ENCODE measurements at places on chromosomes 3 and 15.

GRCh38 chr3:31213869-31214486 lies 318.7 kb upstream of the STT3B start:
- no peak for DNase-seq

GRCh38 chr3:44892689-44893088 lies 18.3 kb downstream of the TGM4 start:
- no peak for DNase-seq

DNA sequence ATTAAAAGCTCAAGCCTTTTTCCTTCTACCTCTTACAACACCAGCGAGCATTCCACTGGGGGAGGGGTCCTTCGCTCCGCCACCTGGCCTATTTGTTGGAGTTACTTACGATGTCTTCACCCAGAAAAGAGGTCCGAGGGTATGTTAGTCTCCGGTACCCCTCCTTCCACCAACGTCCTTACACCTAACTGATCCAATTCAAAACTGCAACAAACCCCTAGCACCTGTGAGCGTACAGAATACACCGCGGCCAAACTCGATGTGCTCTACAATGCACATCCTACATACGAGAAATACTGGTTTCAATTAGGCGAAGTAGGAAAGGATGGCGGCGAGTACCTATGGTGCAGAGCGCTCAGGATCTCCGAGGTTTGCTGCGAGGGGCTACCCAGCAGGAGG lies 944 bp downstream of the SLITRK3 start:
- DNase-seq = no peak

GRCh38 chr15:63231706-63232105 lies 42.3 kb downstream of the RAB8B start:
- no peak for DNase-seq

GRCh38 chr3:126907557-126907956 lies 75.4 kb upstream of the PLXNA1 start:
- no peak for DNase-seq

DNA sequence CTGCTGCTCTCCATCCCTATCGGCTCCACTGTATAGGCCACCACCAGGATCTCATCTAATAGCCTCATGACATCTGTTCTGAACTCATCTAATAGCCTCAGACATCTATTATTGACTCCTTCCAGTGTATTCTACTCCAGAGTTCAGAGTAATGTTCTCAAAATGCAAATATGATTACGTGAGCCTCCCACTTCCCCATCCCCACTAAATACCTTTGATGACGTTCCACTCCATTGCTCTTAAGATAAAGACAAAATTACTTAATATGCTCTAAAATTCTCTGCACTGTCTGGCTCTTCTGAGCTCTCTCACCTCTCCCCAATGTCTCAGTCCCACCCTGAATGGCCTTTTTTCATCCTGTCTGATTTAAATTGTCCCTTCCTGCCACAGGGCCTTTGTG lies 94.7 kb downstream of the SAMMSON start:
- no peak for DNase-seq

- DNase-seq = no peak
Observed at GRCh38 chr3:171351676-171352075, 108.5 kb downstream of the TNIK start.

DNA sequence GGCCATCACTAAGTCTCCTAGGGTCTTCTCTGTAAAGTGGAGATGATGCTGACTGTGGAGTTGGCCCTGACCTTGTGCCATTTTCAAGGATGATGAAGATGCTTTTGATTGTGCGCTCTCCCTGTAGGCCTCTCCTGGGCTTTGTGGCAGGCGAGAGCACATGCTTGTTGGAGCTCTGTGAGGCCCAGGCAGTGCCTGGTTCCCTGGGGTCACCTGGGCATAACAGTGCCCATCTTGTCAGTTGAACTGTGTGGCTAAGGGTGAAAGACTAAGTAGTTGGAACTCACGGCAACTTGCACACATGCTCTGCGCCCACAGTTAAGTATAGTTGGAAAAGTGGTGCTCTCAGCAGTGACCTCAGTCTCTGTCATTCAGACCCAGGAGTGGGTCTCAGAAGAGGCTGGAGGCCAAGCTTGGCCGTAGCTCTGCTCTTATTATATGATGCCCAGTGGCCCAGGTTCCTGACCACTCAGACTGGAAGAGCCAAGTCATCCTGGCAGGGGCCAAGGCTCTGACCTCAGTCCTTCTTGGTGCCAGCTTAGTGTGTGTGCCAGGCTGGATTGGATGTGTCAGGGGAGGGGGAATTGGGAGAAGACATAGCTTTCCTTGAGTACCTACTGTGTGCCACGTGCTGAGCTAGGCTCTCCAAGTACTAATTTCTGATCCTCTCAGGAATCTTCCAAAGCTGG lies 154.6 kb downstream of the EEFSEC start:
- no peak for DNase-seq

- no peak for DNase-seq
Observed at GRCh38 chr15:78234515-78235040, at the start of gene ACSBG1. ACSBG1 (minus strand) TSS chr15:78234565; CDS start chr15:78234501, 64 bp downstream.

GRCh38 chr3:102673271-102674115 lies 238.7 kb downstream of the ZPLD1 start:
- DNase-seq = peak; percentile 68

GRCh38 chr3:62597491-62597890 lies 224.1 kb upstream of the FEZF2 start:
- no peak for DNase-seq

GRCh38 chr3:167246252-167246651 lies 133.8 kb downstream of the ZBBX start:
- no peak for DNase-seq
